Testis (tissue), 5 donors: ENCODE measurements at places on chromosomes 5 and 9.

DNA sequence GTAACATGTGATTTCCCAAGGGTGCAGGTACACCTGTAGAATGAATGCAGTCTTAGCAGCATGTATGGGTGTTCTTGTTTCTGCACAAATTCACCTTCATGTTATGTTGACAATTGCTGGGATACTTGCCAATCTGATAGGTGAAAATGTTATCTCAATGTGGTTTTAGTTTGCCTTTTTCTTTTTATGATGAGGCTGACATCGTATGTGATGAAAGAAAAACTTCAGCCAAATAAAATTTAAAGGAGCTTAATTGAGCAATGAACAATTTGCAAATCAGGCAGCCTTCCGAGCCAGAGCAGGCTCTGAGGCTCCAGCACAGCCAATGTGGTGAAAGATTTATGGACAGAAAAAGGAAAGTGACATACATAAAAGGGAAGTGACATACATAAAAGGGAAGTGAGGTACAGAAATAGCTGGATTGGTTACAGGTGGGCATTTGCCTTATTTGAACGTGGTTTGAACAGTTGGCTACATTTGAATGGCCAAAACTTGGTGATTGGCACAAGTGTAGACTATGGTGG, 10.5 kb downstream of the TAL2 start:
- DNase-seq = no peak

DNA sequence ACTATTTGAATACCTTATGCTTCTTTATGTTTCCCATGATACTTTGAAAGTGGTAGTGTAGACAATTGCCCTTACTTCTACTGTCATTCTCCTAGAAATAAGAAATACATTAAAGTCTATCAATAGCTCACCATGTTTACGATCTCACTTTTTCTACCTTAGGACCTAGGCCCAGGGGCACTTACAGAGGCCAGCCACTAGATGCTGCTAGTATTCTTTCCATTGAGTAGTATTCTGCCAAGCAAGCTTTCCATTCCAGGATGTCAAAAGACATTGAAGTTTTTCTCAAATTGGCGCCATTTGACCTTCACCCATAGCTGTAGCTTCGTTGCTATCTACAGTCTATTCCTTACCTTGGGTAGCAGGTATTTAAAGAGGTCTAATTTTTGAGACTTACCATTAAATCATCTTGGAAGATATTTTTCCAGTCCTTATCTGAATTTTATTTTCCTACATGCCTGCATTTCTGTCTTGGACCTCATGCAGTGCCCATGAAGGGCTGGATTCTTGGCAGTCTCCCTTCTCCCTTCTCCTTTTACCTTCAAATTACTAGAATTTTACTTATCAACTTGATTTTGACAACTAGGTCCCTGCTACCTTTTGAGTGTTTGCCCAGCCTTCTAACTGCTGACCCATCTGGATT, 246.0 kb upstream of the NUDT12 start:
- peak; percentile 39 for DNase-seq

DNA sequence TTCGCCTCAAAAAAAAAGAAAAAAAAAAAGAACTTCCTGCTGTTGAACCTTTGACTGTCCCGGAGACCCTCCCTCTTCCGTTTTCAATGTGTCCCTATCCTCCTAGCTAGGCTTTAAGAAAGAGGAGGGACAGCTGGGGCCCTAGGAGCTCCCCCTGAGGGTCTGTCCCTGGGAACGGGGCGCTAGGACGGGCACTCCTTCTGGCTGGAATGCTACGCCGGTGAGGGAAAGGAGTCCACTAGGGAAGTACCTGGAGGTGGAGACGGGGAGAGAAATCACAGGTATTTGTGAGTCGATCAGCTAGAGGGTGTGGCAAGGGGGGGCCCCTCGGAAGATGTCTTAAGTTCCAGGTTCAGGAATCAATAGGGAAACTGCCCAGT, 4.6 kb downstream of the SIT1 start:
- peak; percentile 50 for DNase-seq

- DNase-seq = no peak
Measured at GRCh38 chr5:32100691-32101302, 73.3 kb downstream of the GOLPH3 start.

DNA sequence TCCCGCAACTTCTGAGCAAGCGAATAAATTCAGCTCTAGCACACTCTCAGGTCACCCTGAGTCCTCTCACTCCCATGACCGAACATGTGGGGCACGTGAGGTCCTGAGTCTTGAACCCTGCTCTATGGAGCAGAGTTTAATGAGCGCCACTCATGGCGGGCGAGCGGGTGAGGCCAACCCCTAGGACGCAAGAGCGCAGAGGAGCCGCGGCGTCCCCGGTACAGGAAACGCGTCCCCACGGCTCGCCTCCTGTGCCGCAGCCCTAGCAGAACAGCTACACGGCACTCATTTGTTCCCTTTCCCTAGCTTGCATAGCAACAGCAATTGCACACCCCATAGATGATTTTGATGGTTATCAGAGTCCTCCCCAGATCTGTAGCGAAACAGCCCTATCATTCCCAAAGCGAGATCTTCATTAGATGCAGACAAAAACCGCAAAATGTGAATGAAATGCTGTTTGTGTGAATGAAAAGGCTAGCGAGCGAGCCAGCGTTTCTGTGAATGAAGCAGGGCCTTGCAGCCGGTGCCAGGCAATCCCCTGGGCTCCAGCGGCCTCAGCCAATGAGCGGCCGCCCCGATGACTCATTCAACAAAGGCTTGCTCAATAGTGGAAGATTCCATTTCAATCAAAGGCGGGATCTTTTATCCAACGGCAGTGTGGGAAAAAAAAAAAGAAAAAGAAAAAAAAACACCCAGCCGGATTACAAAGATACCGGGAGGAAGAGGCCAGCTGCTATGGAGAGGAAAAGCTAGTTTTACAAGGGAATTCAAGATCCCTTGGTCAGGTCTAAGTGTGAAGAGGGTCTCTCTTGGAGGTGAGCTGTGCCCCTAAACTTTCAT, 1.5 kb upstream of the SHC3 start:
- DNase-seq = peak; percentile 86
